ENCODE measurements at places on chromosomes 11 and 22.

DNA sequence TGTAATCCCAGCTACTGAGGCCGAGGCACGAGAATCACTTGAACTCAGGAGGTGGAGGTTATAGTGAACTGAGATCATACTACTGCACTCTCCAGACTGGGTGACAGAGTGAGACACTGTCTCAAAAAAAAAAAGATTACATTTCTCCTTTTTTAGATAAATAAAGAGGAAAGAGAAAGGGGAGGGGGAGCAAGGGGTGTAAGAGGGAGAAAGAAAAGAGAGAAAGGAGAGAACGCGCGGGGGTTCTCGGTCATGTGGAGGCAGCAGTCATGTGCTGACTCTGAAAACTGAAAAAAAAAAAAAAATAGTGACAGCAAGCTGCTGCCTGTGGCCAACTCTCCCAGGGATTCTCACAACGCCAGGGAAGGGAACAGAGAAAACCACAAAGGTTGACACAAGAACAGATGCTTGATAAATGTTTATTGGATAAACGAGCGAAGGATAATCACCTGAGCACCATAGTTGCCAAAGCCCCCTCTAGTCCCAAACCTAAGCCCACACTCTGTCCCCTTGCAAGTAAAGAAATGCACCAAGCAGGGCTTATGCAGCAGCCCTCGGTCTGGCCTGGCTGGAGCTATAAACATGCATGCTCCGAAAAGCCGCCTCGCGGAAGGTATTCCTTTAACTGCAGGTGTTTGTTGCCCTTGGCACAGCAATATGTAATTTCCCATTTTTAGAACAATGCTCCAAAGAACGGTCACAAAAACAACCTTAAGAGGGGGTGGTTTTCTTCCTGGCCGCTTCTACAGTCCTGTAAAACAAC lies 14.5 kb downstream of the SCGB1A1 start:
- DNase-seq = no peak

DNA sequence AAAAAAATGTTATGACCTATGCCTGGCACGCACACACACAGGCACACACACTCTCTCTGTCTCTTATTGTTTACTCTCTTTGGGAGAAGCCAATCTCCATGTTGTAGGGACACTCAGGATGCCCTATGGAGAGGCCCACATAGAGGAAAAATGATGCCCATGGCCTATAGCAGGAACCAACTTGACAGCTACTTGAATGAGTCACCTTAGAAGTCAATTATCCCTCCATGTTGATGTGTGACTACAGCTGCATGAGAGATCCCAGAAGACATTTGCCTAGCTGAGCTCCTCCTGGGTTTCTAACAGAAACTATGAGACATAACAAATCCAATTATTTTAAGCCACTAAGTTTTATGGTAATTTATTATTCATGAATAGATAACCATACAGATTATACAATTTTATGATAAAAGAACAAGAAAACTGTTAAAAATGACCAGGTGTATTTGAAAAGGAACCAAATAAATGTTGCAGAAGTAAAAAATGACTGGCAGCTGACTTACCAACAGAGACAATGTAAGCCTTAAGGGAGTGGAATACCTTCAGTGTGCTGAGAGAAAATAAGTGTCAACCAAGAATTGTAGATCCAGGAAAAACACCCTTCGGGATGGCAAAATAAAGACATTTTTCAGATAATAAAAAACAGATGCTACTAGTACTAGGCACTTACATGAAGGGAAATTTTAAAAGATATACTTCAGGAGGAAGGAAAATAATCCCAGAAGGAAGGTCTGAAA lies 403.7 kb upstream of the SYN3 start:
- DNase-seq = no peak

- no peak for DNase-seq
These were observed 73.0 kb downstream of the CYB5R2 start for GRCh38 chr11:7600205-7600775.

- DNase-seq = no peak
These were observed 12.8 kb downstream of the PTPRJ start for GRCh38 chr11:47992959-47993820.

DNA sequence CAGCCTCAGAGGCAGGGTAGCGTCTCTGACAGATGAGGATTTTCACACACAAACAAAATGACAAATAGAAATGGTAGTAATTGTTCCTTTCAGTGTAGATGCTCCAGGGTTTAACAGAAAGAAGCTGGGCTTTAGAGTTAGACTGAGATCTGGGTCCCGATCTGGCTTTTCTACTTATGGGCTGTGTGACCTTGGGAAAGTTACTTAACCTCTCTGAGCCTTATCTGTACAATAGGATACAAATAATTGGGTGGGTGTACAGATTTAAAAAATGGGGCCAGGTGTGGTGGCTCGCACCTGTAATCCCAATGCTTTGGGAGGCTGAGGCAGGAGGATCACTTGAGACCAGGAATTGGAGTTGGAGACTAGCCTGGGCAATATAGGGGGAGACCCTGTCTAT lies 204.9 kb downstream of the CEP164 start:
- DNase-seq = no peak

- DNase-seq = no peak
These were observed 6.0 kb upstream of the TMEM218 start for GRCh38 chr11:125117429-125117828.

All from stimulated activated CD8-positive, alpha-beta memory T cell treated with anti-CD3 and anti-CD28 coated beads, Interleukin-4, amount 100 ng/mL, for 24 hours (primary cell).